ENCODE measurements at places on chromosomes 3 and 15.

- no peak for DNase-seq
These were observed 763.3 kb upstream of the CFAP20DC start for GRCh38 chr3:59813148-59813538.

- no peak for DNase-seq
These were observed 50.1 kb upstream of the GATM start for GRCh38 chr15:45428491-45428890.

DNA sequence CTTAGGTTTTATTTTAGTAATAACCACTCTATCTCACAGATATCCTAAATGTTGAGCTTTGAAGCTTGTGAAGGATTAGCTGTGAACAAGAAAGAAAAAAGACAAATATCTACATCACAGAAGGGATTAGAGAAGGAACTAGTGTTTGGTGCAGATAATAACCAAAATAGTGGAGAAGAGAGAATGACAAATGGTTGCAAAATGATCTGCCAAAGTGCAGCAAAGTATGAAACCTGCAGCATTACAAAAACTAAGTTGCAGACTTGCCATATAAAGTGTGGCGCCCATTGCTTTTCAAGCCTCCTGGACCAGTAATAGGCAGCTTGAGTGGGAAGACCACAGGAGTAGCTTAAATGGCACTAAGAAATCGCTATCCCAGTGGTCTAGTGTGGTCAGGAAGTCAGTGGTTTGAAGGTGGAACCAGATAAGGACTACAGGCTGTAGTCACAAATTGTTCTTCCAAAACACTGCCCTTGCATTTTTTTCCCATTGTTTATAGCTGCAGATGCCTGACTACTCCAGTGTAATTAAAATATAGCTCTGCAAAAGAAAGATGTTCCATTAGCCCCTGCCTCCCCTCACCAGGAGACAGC, 20.7 kb downstream of the TPM1 start:
- DNase-seq: no peak

- peak; percentile 72 for DNase-seq
These were observed 10.0 kb upstream of the CRTC3 start for GRCh38 chr15:90519688-90520087.

- DNase-seq: no peak
These were observed 201.2 kb downstream of the ADAMTSL3 start for GRCh38 chr15:83854950-83855707.

- peak; percentile 78 for DNase-seq
These were observed 53.9 kb downstream of the CLASP2 start for GRCh38 chr3:33664195-33664594.

- DNase-seq: no peak
These were observed 78.6 kb downstream of the IGSF11 start for GRCh38 chr3:118955914-118956556.

DNA sequence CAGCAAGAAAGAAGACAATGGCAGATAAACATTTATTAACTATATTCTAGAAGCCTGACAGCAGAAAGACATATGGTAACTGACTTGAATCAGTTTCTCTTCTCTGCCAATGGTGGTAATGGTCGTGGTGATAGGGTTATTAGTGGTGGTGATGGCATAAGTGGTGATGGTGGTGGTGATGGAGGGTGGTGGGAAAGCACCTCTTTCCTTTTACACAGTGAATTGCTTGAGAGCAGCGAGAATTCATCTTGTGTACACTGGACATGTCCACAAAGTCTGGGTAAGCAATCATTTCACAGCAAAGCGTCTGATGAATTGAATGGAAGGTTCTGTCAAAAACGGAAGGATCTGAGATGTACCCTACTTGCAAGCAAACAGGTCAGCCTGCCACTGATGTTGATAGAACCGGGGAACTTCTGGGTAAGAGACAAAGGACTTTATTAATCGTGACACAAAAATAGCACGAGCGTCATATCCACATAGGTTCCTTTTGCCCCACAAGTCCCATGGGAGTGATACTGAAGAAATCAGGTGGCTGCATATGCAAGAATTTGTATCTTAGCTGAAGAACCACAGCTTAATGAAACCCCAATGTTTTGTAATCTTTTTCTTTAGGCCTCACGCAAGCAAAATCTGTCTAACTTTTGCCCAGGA, 23.5 kb upstream of the TBC1D5 start:
- no peak for DNase-seq

- DNase-seq: peak; percentile 98
These were observed 85.9 kb downstream of the FAIM start for GRCh38 chr3:138694287-138695007.

GRCh38 chr3:63872135-63872924, 8.7 kb downstream of the ATXN7 start:
- peak; percentile 69 for DNase-seq

DNA sequence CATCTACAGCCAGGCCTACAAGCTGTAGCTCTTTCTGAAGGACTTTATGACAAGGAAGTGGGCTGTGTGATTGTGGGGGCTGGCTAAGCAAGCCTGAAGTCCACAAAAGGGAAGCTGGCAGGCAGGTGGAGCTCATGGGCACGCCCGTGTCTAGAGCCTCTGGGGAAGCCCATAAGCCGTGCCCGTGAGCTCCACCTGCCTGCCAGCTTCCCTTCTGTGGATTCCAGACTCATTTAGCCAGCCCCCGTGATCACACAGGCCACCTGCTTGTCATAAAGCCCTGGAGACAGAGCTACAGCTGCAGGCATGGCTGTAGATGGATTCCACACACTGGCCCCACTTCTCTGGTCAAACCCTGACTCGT, 15.2 kb downstream of the EFCC1 start:
- DNase-seq: no peak

- DNase-seq: peak; percentile 70
These were observed 4.6 kb upstream of the P2RY14 start for GRCh38 chr3:151282921-151283320.

DNA sequence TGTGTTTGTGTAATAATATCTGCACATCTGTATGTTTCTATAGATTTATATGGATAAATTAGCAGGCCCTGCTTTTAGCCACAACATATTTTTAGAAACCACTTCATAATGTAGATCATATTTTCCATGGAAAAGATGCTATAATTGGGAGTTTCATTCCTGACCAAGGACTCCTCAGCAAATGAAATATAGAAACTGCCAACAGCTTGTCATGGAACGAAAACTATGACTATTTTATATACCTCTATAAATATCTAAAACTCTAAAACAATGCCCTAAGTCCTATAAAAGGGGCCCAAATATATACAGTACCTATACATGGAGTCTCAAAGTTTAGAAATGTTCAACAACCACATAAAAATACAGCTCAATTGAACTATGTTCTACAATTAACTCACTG, 27.9 kb downstream of the EID1 start:
- no peak for DNase-seq

GRCh38 chr3:58353722-58354553, 21.2 kb downstream of the PXK start:
- peak; percentile 47 for DNase-seq

- DNase-seq: peak; percentile 11
These were observed 263.6 kb upstream of the GOLGA6L4 start for GRCh38 chr15:83971992-83972391.

DNA sequence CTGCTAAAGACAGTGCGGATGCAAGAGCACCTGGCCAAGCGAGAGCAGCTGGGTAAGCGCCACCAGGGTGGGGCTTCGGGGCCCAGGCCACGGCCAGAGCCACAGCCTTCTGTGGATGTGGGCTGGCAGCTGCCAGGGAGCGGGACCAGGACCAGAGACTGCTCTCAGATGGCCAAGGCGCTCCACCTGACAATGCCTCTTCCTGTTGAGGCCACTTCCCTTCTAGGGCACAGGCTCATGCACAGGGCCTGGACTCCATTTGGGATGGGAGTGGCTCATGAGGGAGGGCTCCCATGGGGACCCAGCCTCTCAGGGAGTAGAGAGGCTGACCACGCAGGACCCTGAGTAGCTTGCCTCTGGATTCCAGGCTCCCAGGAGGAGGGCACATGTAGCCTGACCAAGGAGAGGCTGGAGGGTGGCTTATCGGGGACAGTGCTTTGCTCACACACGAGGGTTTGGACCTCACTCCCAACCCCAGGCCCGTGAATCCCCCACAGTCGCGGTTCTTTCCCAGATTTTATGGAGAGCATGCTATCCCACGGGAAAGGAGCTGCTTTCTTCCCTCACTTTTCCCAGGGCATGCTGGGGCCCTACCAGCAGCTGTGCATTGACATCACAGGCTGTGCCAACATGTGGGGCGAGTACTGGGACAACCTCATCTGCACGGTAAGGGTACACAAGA, 25.1 kb downstream of the ACAA1 start:
- no peak for DNase-seq

GRCh38 chr3:176950743-176951142, 246.5 kb downstream of the TBL1XR1 start:
- peak; percentile 56 for DNase-seq

GRCh38 chr15:39171944-39172368, 408.9 kb upstream of the THBS1 start:
- DNase-seq: peak; percentile 99

DNA sequence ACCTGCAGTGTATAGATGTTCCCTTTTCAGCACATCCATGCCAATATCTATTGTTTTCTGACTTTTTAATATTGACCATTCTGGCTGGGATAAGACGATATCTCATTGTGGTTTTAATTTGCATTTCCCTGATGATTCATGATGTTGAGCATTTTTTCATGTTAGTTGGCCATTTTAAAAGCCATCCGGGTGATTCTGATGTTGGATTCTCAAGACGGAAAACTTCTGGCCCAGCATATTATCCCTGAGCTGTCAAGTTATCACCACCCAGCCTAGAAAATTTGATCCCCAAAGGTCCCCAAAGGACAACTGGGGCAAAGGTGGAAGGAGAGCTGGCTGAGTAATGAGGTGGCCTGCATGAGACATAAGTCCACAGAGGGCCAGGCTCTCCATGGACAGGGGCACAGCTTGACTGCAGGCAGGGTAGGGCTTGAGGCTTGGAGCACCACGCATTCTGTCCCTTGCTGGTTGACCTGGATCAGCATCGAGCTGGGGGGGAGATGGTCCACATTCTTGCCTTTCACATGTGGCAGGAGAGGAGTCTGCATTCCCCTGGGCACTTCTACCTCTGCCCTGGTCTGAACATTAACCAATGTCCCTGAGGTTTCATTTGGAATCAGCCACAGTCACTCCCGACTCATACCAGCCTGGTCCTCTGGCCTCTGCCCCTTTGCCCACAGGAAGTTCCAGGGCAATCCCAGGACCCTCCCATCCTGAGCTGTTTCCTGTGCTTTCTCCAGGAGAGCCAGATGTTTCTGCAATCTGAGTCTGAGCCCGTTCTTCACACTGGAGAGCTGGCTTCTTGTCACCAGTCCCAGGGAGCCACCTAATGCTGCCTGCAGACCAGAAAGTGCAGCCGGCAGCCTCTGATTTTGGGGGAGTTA, 69.2 kb downstream of the ISG20 start:
- peak; percentile 21 for DNase-seq

DNA sequence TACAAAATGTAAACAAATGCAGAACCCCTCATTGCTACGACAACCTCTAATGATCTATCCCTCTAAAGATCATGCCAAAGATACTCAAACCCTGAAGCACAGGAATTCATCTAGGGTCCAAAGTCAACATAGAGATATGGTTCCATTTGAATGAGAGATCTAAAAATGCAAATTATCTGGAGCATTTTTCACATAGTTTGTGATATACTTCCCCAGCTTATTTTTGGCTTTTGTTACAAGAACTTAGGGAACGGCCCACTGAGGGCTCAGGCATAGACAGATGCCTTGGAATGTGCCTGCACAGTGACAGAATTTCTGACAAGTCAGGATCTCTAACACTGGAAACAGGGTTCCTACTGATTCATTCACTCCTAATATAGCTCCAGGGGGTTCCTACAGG, 258.9 kb upstream of the THBS1 start:
- DNase-seq: peak; percentile 82
